ENCODE measurements at places on chromosomes 6 and 20.
A peak's percentile ranks its signal among the peaks of the same experiment; 100 is the strongest.

- DNase-seq, result no peak
Observed at GRCh38 chr6:47286301-47286700, 23.4 kb downstream of the TNFRSF21 start.

DNA sequence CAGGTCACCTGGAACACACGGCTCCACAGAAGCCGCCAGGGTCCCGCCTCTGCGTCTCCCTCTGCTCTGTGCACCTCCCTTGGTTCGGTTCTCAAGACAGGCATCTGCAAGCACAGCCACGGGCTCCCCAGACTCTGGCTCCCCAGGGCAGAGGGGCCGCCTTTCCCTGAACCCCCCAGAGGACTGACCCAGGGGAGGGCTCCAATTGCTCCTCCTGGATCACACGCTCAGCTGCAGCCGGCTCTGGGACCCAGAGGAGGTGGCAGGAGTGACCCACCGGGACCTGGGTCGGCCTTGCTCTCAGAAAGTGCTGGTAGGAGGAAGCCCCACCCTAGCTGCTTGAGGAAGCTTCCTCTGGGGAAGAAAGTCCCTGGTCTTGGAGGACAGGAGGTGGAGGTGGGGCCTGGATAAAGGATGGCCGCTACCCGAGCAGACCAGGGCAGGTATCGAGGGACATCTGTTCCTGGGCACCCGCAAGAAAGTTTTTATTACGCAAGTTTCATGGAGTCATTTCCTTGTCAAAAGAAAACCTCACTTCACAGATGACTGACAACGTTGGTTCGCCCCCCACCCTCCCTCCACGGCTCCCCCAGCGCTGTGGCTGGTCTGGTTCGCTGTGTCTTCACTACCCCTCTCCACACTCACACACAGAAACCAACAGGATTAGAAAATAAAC is 103.9 kb upstream of the AFDN start:
- DNase-seq, result no peak

DNA sequence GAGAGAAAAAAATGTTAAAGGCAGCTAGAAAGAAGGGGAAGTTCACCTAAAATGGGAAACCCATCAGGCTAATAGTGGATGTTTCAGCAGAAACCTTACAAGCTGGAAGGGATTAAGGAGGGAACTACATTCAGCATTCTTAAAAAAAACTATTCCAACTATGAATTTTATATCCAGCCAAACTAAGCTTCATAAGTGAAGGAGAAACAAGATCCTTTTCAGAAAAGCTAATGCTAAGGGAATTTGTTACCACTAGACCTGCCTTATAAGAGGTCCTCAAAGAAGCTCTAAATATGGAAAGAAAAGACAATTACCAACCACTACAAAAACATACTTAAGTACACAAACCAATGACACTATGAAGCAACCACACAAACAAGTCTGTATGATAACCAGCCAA is 59.2 kb upstream of the SLC35F1 start:
- DNase-seq, result no peak

DNA sequence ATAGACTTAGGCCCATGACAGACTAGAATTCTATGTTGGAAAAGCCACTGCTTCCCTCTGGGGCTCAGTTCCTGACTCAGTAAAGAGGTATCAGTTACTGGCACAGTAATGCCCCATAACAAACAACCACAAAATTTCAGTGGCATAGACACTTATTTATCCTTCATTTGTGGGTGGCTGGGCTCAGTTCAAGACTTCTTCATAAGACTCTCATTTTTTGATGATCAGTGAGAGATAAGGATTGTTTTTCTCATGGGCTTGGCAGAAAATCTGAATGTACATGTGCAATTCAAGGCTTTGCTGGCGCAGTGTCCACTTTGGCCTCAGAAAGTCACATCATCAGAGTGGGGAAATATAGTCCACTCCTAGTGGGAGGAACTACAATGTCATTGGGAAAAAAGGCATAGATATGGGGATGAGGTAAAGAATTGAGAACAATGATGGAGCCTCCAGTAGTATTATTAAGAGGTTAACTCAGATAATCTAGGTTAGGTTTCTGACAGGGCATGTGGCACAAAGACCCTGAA is 384.6 kb upstream of the FLRT3 start:
- no peak for DNase-seq

DNA sequence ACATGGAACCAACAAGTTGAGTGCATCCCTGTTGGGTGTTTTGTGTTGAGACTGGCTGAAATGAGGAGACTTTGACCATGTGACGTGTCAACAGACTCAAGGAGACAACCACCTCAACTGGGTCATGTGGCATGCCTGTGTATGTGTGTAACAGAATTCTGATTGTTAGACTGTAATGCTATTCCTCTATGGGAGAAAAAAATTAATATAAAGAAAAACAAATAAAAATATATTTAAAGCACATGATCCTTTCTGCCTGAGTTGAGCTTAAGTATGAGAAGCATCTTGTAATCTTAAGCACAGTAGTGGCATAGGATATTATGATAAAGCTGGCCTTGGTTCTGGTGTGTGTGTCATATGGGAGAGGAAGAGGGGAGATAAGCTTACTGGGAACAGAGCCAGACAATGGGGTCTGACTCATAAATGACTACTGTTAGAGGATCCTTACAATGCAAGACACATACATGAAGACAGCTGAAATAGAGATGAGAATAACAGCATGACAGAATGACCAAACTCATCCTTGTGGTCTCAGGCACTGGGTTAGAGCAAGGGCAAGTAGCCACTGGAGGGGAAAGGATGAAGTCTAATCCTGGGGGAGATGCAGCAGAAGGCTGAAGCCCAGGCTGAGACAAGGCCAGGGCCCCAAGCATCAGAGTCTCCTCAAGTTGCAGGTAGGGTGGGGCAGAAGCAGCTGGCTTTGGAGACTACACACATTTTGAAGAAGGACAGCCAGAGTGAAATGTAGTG is 9.2 kb downstream of the TP53INP2 start:
- no peak for DNase-seq

DNA sequence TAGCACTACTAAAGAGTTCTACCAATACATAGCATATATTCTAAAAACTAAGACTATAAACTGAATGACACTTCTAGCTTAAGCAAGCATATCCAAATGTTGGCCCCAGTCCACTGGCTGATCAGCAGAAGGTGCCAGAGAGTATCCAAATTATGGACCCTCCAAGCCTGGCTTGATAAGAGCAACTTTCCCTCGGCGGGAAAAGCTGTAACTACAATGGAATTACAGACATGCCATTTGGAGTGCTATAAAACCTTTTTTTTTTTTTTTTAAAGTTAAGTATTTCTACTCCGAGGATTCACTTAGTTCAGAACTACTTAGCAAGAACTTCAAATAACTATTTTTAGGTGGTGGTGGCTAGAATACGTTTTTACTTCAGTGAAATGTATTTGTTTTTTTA is 94.6 kb downstream of the EPB41L2 start:
- DNase-seq, result no peak

- no peak for DNase-seq
Observed at GRCh38 chr6:36242626-36243025, 27.2 kb upstream of the PNPLA1 start.

GRCh38 chr20:62899633-62900051 is 26.7 kb downstream of the DIDO1 start:
- no peak for DNase-seq

- DNase-seq, result no peak
Observed at GRCh38 chr20:37198932-37199660, 19.7 kb upstream of the MROH8 start.

GRCh38 chr6:111661541-111662061 is 55.9 kb upstream of the TRAF3IP2 start:
- no peak for DNase-seq

DNA sequence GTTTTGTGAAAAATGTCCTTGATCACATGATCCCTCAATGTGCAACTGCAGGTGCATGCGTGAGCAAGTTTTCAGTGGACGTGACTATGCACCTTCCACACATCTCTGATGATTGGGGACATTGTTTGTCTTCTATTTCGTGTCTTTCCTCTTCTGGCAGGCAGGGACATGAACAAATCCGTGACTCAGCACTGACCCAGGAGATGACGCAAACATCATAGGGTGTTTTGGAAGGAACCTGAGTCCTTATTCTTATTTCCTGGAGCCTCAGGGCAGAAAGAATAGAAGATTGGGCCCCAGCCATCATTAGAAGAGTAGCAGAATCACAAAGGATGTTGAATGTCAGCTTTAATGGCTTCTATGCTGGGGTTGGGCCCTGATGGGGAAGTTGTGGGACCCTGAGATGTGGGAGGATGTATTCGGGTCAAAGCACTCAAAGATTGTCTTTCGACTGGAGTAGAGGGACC is 11.9 kb upstream of the SIRPD start:
- no peak for DNase-seq

DNA sequence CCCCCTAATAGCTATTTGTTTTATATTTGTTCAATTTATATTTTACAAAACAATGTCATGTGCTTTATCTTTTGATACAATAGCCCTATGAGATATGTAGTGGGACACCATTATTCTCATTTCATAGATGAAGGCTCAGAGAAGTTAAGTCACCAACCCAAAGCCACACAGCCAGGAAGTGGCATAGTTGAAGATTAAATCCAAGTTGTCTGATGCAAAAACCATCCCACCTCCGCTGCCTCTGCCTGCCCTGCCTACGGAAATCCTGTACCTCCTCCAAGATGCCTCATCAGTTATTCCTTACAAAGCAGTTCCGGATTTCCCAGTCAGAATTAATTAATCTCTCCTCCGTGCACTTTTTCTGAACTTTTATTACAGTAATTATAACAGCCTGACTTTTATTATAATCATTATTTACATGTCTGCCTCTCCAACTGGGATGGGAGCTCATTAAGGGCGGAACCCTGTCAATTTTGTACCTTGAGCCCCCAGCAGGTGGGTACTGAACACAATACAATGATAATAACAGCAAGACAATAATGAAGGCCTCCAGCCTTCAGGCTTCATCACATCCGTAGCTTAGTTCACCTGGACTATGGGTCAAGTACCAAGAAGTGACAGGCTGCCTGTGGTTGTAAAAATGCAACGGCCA is 54.7 kb downstream of the LRFN2 start:
- no peak for DNase-seq

DNA sequence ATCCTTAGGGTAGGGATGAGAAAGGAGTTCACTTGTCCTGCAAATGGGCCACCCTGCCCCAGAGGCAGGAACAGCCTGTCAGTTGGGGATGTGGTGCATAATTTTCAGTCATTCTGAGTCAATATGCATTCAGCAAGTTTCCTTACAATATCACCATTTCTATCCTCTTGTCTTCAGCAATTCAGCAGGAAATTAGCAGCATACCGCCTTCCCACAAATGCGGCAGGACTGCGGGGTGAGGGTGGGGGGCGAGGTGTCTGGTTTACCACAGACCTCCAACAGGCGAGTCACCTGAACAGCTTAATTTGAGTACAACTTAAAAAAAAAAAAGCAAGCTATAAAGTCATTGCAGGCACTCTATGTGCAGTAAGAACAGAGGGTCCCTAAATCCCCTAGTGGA is 126.8 kb downstream of the MAP3K7 start:
- DNase-seq, result peak; percentile 56

- DNase-seq, result no peak
Observed at GRCh38 chr6:146851837-146852236, 253.1 kb downstream of the ADGB start.

- DNase-seq, result no peak
Observed at GRCh38 chr20:31542201-31542842, 28.1 kb downstream of the HM13 start.

GRCh38 chr6:122696079-122696478 is 83.4 kb upstream of the FABP7 start:
- no peak for DNase-seq
